Stimulated activated CD8-positive, alpha-beta memory T cell treated with anti-CD3 and anti-CD28 coated beads, Interleukin-12 subunit alpha, Interleukin-12 subunit beta, amount 100 ng/mL, for 1 hour (primary cell): ENCODE measurements at places on chromosomes 3 and 15.

DNA sequence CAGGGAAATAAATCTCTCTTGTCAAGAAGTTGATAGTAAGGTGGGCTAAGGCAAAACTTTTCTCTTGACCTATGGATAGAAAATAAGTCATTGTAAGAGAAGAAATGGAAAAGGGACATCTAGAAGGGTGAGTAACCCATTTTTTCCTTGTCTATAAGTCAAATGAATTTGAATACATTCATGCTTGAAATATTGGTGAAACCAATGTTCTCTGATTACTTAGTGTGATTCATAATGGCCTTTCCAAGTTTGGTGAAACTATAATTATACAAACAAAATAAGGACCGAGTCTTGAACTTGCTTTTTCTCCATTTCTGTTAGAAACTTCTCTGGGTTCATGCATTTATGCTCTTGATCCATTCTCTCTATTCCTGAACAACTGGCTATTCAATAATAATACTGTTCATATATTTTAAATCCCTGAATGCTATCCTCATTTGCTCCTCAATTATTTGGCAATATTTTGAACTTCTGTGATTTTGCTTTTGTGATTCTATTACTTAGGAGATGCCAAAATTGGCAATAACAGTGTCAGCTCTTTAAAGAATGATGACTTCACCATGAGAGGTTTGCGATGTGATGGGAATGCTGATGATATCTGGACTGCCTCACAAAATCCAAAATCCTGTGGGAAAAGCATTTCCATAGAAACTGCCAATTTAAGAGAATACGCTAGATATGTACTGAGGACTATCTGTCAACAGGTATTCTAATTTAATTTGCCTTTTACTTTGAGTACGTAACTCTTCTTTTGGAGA is 12.3 kb downstream of the P2RY12 start:
- no peak for DNase-seq

GRCh38 chr3:52441772-52442332 is 3.1 kb downstream of the SEMA3G start:
- no peak for DNase-seq

DNA sequence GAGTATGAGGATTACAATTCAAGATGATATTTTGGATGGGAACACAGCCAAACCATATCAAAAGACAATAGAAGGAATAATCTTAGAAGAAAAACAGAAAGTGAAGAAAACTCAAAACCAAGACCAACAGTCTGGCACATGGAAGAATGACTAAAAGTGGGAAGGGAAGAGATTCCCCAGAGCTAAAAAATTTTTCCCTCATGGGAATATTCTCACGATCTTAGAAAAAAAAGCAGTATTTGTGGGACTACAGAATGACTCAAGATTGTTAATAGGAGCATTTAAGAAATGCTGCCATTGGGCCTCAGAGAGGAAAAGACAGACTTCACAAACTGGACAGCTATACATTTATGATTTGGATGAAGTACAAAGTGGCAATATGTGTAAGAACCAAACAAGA is 18.3 kb downstream of the OSTN start:
- DNase-seq = no peak

- no peak for DNase-seq
Observed at GRCh38 chr15:86054338-86054737, 25.3 kb upstream of the AGBL1 start.

DNA sequence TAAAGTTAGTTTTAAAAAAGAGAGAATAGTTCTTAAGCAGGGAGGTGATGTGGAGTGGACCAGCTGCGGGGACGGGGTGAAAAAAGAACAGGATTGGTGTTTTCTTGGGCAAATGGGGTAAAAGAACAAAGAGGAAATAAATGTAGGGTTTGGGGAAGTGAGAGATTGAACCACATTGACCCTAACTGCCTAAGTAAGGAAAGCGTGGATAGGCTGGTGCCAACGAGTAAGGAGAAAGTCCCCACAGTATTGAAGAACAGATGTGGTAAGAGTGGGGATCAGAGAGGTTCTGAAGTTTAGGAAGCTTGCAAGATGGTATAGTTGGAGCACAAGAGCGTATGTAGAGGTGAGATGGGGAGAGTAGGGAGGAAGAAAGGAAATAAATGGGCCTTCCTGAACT is 17.0 kb downstream of the IREB2 start:
- DNase-seq = no peak

- DNase-seq = no peak
Observed at GRCh38 chr15:34810443-34811129, 15.2 kb upstream of the ACTC1 start.

GRCh38 chr3:137105277-137105977 is 147.6 kb downstream of the IL20RB start:
- no peak for DNase-seq

- DNase-seq = no peak
Observed at GRCh38 chr3:127421943-127422662, 134.3 kb upstream of the PRR20G start.

- DNase-seq = no peak
Observed at GRCh38 chr3:100838157-100838556, 128.9 kb downstream of the TFG start.

- DNase-seq = no peak
Observed at GRCh38 chr3:178754852-178755510, 218.7 kb downstream of the KCNMB2 start.

- no peak for DNase-seq
Observed at GRCh38 chr3:50294089-50294488, 1.9 kb upstream of the IFRD2 start.

DNA sequence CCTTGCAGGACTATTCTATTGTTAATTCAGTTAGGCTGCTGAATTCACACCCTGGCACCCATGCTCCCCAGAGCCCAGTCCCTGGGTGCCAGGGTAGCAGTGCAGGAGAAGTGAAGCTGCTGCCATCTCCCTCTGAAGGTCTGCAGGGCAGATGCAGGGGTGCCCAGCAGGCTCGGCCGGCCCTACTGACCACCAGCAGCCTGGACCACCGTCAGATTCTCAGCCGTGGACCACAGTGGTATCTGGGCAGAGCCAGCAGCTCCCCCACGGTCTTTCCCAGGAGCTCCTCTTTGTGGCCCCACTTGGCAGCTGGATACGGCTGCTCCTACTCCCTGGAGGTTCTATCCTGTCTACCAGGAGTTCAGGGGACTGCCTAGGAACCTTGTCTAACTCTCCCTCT is 46.8 kb downstream of the ALDH1L1 start:
- no peak for DNase-seq

GRCh38 chr3:165128544-165128943 is 50.2 kb upstream of the SI start:
- DNase-seq = no peak

DNA sequence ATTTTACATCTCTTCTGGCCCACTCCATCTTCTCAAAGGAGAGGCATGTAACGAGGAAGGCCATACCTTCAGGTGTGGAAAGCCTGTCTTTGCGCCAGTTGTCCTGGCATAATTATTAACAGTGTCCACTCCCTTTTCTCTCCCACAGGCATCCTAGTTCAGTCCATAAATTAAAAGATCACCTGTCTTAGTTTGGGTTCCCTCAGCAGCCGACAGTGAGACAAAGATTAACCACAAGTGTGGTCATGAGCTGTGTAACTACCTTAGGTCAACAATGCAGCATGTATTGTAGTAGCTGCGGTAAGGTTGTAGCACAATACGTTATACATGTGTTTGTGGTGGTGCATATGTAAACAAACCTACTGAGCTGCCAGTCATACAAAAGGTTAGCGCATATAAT is 103.3 kb upstream of the GALNT15 start:
- no peak for DNase-seq

DNA sequence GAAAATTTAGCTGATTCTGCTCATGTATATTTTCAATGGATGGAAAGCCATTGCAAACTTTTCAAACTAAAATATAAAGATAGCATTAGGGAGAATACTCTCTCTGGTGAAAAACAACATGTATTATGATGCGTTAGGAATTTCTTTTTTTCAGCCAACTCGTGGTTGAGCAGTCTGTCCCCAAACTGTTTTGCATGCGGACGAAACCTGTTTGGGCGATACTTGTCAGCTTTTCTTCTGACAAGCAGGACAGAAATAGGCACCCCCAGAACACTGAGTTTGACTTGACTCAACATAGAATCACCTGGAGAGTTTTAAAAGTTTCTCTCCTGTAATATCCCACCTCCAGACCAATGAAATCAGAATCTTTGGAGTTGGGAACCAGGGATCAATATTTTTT is 417.5 kb upstream of the TPRG1 start:
- DNase-seq = no peak
